Non-pigmented ciliary epithelial cell (primary cell): ENCODE measurements at places on chromosomes 4 and X.

DNA sequence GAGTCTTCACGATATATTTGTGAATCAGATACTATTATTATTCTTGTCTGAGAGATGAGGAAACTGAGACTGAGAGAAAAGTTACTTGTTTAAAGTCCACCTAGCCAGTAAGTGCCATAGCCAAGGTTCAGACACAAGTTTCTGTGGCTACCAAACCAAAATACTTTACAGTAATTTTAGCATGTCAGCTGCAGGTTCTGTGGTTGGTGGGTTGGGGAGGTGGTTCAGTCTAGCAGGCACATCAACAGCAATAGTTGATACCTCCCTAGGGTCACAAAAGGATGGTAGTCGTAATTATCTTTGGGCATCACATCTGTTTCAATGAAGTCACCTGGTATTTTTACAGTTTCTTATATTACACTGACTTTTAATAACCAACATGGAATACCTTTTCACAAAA is 35.6 kb upstream of the EDA2R start:
- DNase-seq, result no peak

GRCh38 chr4:66852843-66853242 is 692.5 kb downstream of the CENPC start:
- DNase-seq, result no peak

DNA sequence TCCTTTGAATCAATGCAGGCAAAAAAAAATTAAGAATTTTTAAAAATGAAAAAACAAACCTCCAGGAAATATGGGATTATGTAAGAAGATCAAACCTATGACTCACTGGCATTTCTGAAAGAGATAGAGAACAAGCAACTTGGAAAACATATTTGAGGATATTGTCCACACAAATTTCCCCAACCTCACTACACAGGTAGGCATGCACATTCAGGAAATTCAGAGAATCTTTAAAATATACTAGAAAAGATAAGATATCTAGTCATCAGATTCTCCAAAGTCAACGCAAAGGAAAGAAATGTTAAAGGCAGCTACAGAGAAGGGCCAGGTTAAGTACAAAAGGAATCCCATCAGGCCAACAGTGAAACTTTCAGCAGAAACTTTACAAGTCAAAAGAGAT is 85.6 kb downstream of the ANTXR2 start:
- DNase-seq, result no peak

GRCh38 chr4:185108669-185109068 is 34.4 kb upstream of the SLC25A4 start:
- DNase-seq, result no peak

GRCh38 chr4:15182600-15183220 is 180.4 kb downstream of the CPEB2 start:
- DNase-seq, result no peak

DNA sequence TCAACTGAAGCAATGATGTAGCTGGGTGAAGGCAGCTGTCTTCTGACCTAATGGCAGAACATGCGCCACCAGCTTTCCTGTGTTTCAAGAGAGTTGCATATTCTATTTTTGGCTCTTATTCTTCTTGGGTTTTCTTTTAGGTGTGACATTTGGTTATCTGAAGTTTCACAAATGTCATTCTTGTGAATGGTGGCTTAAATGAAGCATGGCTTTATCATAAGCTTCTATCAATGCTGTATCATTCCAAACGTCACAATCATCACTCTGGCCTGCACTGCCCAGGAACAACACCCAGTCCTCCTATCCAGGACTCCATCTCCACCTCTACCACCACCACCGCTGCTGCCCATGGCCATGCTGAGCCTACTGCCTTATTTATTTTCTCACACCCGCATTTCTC is 69.7 kb upstream of the WWC2 start:
- no peak for DNase-seq

DNA sequence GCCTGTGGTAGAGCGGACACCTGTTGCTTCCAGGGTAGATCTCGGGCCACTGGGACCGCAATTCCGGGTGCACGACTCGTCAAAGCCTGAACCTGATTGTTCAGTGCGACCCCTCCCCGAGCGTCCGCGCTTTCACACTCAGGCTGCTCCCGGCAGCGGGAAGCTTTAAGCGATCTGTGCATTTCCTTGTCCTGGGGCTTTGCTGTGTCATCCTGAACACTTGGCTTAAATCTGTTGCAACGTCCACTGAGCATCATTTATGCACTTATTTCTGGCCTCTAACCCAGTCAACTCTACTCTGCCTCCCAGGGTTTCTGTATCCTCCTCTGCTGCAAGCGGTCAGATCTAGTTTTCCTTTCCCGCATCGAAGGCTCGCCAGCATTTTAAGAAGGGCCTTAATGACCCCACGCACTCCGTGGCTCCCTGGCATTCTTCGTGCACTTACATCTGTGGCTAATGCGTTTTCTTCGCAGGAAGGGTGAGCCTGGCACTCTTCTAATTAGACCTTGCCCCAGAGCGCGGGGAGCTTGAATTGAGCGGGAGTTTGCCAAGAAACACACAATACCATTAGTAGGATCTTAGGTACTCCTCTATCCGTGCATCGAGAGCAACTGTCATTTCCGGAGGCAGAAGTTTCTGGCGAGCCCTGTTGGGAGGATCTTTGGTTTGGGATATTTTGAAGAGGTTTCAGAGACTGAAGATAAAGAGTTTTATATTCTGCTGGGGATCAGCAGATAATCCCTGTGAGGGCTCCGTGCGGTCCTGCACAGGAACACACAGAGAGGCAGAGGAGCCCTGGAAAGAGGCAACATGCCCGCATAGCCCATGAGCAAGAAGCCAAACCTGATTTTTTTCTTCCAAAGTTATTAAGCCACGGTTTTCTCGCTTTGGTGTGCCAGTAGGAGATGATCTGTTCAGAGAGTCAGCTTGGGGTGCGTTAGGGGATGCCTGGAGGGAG is 654 bp upstream of the DDIT4L start:
- DNase-seq, result no peak

DNA sequence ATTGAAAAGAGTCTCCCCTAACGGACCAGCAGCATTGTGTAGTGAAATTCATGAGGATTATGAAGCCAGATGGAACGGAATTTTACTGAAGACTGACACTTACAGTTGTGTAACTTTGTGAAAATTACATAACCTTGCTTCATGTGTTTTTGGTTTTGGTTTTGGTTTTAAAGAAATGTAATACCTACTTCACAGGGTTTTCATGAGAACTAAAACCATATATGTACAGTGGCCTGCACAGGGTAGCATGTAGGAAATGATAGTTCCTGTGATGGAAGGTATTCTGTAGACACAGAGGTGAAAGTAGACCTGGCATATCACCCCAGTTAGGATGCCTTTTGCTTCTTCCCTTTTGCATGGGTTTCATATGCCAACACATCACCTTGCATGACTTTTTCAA is 247.0 kb downstream of the BANK1 start:
- DNase-seq, result no peak

GRCh38 chr4:119696963-119697362 is 68.4 kb upstream of the PDE5A start:
- DNase-seq, result no peak

- peak; percentile 65 for DNase-seq
These were observed 24.8 kb upstream of the TMSB4X start for GRCh38 chrX:12949927-12950656.

DNA sequence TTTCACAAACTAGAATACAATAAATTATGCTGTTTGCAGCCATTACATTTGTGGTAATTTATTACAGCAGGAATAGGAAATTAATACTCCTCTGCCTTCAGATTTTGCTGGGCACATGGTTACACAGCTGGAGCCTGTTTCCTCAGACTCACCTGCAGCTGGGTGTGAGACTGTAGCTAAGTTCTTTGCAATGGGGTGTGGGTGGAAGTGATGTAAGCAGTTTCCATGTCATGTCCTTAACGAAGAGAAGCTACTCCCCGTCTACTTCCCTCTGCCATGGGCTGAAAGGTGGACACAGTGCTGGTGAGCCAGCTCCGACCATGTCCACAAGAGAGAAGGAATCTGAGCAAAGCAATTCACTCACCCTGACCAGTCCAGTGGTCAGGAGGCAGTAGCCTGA is 18.2 kb downstream of the SH3KBP1 start:
- DNase-seq, result no peak
